ENCODE measurements at places on chromosomes 16 and 17.

GRCh38 chr17:61217878-61218437 is 181.7 kb upstream of the TBX2 start:
- no peak for DNase-seq

- DNase-seq, result no peak
These were observed 54.0 kb downstream of the AKAP1 start for GRCh38 chr17:57138956-57139576.

DNA sequence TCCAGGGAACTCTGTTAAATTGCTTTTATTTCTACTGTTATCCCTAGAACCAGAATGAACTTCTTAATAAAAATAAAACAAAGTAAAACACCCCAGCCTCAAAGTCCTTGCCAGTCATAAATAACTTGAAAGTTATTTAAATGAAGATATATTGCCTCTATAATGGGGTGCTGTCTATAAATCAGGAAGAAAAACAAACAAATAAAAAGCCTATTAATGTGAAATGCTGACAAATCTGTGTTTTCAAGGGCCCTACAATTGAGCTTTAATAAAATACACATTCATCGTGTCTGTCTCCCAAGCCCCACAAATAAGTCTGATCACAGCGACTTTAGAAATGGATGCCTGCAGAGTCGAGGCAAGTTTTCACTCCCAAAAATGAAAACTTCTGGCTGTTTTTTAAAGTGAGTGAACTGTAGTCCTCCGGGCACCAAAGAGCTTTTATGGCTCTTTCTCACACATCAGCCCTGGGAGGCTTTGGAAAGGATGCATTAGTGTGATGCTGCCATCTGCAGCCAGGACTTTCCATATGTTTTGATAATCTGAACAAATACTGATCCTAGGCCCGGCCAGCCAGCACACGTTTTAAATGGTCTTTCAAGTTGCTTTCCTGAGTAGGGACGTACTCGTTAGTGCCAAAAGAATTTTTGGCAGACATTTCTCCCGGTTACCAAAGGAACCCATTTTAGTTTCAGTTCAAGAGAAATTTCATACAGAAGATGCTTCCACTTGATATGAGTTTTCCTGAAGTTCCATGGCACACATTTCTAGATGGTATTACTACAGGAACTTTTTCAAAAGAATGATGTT is 16.3 kb downstream of the NACA2 start:
- peak; percentile 35 for DNase-seq

GRCh38 chr17:77483128-77483598 is 342.4 kb downstream of the SEC14L1 start:
- no peak for DNase-seq

DNA sequence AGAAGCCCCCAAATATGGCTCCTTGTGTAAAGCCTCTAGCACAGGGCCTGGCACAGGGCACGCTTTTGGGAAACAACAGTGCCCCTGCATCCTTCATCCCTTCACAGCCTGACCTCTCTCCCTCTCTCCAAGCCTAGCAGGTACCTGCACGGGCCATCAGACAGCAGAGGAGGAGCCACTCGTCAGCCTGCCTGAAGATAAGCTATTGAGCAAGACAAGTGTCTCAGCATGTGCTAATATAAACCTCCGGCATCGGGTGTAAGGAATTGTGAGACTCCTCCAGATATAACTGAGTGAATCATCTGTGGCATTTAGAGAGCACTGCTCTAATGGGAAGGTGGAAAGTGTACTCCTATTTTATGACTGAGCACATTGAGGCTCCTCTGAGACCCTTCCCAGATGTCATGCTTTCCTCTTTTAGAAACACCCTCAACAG is 38.3 kb downstream of the TBX4 start:
- DNase-seq, result no peak

DNA sequence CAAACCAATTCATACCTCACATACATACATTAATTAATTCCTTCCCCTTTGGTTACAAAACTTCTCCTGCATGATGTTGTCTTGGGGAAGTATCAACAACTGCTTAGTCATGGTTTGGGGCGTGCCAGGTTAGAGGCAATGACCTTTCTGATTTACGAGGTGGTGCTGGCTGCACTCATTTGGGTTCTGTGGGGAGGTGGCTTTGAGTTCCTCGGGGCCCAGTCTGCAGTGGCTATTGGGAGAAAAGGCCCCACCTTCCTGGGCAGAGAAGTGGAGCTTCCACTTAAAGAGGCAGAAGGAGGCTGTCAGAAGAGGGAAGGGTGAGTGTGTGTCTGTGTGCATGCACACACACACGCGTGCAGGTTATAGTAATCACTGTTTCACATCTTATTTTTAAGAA is 10.2 kb upstream of the ETV4 start:
- DNase-seq, result no peak

DNA sequence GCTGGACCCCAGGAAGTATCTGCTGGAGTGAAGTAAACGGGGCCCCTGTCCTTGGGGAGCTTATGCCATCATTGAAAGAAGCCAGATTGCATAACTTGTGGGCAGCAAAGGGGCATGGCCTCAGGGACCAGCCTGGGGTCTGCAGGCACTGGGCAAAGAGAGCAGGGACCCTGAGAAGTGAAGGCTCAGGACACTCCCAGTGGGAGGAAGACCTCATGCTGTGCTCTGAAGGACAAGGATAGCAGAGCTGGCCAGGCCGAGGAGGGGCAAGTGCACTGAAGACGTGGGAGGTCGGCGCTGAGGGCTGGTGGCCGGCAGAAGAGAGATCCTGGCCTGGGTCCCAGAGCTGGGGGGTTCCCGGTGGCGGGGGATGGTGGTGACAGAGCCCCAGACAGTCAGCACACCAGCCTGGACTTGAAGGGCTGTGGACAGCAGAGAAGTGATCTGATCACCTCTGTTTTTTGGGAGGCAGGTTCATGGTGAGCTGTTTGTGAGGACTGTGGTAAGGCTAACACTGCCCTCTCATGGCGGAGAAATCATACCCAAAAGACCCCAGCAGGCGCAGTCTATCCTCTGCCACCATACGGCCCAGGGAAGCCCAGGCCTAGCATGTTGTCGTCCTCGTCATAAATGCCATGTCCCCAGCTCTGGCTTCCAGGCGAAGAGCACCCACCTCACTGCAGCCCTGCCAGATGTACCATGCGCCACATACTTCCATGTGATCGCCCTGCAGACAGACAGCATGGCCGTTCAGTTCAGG is 7.1 kb upstream of the CNP start:
- DNase-seq, result peak; percentile 64

GRCh38 chr16:86221085-86221484 is 289.2 kb upstream of the FOXF1 start:
- no peak for DNase-seq
